Smooth muscle cell of the pulmonary artery (primary cell): ENCODE measurements at places on chromosomes 3 and 15. TPM values are rescaled to one million over a fixed set of nuclear protein-coding genes. Genes with fewer than 3 reads are reported as not detected.

Gene MED12L
- total RNA-seq = 0.17 and 1.0 TPM in 2 replicates

Gene HYAL1
- 0.89 and 2.5 TPM in 2 replicates for total RNA-seq

Gene SPTSSB
- total RNA-seq = 0.20 and 0.46 TPM in 2 replicates

Gene CCDC33
- 0.07 TPM in 1 of 2 replicates, not detected in the other for total RNA-seq

Gene LMCD1
- 49.8 and 81.3 TPM in 2 replicates for total RNA-seq

Gene KBTBD12
- 0.03 TPM in 1 of 2 replicates, not detected in the other for total RNA-seq

Gene PRICKLE2
- total RNA-seq = 31.0 and 35.4 TPM in 2 replicates

Gene MASP1
- 1.7 and 5.7 TPM in 2 replicates for total RNA-seq

Gene NRG4
- total RNA-seq = 0.17 and 0.20 TPM in 2 replicates

Gene ILDR1
- not detected in 2 replicates for total RNA-seq

Gene PAK6
- total RNA-seq = 0.13 TPM in 2 replicates
